ENCODE measurements at places on chromosomes 1 and 21.

- peak; percentile 79 for DNase-seq
These were observed 10.7 kb downstream of the RAB42 start for GRCh38 chr1:28602536-28603439.

DNA sequence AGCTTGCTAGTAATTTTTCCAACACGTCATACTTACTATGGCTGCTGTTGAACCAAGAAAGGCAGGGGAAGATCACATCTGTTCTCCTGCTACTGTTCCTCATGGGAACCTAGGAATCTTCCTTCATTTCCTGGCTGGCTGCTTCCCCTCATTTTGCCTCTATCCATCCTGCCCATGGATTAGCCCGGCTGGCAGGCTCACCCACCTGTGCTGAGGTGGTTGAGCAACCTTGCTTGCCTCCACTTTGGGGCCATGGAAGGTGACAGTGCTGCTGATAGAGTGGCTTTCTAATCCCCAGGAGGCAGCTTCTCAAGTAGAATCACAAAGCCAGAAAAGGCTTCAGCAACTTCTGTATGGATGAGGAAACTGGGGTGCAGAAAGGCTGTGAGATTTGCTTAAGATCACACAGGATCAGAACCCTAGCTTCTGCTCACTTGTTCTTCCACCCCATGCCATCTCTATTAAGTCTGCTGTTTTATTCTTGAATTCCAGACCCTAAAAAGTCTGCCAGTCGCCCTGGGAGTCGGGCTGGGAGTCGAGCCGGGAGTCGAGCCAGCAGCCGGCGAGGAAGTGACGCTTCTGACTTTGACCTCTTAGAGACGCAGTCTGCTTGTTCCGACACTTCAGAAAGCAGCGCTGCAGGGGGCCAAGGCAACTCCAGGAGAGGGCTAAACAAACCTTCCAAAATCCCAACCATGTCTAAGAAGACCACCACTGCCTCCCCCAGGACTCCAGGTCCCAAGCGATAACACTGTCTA, 6.2 kb upstream of the BMP8A start:
- DNase-seq, result no peak

- no peak for DNase-seq
These were observed 89.5 kb downstream of the OLFM3 start for GRCh38 chr1:101907264-101907663.

- DNase-seq, result no peak
These were observed 26.1 kb downstream of the NENF start for GRCh38 chr1:212458817-212459216.

GRCh38 chr1:43363283-43363934, 4.4 kb downstream of the ELOVL1 start:
- DNase-seq, result no peak

DNA sequence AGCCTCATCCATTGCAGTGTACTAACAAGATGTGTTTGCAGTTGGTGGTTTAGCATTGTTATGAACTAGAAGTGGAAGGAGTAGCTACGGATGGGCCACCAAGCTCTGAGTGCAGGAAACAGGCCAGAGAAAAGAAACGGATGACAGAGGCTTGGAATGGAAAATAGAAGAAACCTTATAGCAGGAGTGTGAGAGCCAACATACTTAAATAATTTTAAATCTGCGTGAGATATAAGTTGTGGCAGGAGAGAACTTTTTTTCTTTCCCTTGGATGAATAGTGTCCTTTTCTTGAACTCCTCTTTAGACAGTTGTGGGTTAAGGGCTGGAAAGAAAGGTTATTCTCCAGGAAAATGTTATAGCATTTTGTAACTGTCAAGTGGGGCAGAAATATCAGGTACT, 54.2 kb downstream of the RGL1 start:
- no peak for DNase-seq

DNA sequence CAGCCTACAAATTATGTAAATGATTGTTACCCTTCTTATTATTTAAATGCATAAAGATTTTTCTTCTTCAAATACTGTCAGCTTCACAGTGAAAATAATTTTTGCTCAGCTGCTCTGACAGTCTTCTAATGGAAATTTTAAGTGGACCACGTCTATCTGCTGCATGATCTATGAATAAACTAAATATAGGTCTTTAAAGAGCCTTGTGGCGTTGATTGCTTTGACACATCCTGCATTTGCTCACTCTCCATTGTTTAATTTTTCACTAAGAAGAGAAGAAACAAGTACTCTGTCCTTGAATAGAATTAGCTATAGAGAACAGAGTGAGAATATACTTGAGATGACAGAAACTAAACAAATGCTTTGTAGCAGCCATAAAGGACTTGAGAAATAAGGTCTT, 826.1 kb downstream of the MRPL39 start:
- no peak for DNase-seq

GRCh38 chr1:47180603-47181094, 9.2 kb downstream of the PDZK1IP1 start:
- peak; percentile 25 for DNase-seq

DNA sequence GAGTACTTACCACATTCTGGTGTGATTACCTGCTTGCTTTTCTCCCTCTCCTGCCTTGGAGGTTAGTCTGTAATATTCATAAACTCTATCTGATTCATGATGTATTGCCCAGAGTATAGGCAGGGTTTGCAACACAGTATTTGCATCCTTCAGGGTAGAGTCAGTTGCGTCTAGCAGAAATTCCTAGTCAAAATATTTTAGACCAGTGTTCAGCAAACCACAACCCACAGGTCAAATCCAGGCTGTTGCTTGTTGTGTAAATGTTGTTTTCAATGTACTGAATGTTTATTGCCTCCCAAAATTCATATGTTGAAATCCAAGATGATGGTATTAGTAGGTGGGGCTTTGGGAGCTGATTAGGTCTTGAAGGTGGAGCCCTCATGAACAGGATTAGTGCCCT, 82.9 kb downstream of the NGF start:
- DNase-seq, result no peak

DNA sequence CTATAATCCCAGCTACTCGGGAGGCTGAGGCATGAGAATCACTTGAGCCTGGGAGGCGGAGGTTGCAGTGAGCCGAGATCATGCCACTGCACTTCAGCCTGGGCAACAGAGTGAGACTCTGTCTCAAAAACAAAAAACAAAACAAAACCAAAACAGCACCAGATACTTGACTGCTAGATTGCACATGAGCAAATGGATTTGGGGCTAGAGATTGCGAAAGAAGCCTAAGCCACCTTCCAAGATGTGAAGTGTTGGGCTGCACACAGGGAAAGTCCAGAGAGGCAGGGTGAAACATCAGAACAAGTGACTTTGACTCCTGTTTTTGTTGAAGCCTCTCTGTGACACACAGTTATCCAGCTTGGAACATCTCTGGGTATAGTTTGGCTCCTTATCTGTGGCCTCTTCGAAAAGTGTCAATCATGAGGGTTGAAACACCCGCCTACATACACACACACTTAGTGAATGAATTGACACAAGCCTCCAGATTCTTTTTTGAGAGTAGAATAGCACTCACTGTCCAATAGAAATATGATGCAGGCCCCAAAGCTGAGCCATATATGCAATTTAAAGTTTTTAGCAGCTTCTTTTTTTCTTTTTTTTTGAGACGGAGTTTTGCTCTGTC, 34.2 kb upstream of the GPR137B start:
- no peak for DNase-seq

GRCh38 chr1:160549665-160550006, 26.6 kb upstream of the SLAMF6 start:
- no peak for DNase-seq

GRCh38 chr1:23401313-23401712, 23.2 kb downstream of the TCEA3 start:
- no peak for DNase-seq

GRCh38 chr1:204873714-204874113, 3.1 kb downstream of the NFASC start:
- no peak for DNase-seq

- no peak for DNase-seq
These were observed 73.2 kb upstream of the BMP8A start for GRCh38 chr1:39418236-39418635.

DNA sequence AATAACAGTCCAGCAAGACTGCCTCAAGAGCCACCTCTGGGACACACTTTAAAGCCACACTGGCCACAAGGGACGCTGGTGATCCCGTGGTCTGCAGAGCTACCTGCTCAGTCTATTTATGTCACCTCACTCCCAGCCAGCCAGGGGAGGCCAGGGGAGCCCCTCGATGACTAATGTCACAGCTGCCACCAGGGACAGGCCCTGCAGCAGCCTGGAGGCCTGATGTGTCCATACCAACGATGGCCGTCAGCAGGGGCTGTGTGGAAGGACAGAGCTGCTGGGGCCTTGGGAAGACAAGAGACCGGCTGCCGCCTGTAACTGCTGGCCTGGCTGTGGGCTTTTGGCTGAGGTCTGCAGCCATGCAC, 71.0 kb downstream of the SIK1 start:
- no peak for DNase-seq

DNA sequence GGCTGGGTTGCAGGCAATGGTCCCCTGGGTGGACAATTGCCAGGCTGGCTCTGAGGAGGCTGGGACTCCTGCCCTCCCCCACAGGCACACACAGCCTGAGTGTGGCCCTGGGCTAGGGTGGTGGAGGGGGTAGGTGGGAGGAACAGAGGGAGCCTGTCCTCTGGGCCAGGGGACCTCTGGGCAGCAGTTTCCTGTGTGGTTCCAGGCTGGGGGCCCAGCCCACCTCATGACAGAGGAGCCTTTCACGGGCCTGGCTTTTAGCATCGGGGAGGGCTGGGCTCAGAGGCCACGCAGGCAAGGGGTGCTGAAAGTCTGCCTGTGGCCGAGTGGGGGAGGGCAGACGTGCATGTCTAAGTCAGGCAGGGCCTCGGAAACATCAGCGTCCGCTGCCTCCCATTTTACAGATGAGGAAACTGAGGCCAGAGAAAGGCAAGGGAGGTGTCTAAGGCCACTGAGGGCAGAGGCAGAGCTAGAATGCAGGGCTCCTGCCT, 7.0 kb downstream of the EXTL1 start:
- peak; percentile 68 for DNase-seq

DNA sequence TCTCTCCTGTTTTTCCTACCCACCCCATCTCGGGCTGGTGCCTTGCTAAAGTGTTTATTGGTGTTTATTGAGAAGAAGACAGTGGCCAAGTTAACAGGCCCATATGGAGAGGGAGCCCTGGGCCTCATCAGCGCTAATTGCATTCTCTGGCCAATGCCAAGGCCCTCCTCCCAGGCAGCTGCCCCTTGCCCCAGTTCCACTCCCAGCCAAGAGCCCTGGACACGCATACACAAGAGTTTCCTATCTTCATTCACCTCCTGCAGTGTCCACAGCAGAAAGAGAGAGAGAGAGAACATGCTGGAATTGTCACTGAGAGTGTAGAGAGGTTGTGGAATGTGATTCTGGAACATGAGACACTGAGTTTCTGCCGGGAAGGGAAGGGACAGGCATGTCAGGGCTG, 25.4 kb upstream of the VWA5B1 start:
- DNase-seq, result no peak

DNA sequence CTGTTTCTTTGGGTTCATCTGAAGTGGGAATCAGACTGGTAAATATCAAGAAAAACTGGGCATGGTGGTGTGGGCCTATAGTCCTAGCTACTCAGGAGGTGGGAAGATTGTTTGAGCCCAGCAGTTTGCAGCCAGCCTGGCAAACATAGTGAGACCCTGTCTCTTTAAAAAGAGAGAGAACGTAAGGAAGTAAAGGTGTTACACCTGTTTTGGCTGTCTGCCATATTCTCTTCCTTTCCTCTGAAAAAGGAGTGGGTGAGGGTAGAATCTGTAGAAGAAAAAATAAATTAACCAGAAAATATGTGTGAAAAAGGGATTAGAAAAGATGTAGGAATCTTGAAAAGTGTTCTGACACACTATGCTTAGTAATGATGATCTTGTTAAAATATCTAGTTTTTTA, 20.0 kb downstream of the AHCYL1 start:
- no peak for DNase-seq

DNA sequence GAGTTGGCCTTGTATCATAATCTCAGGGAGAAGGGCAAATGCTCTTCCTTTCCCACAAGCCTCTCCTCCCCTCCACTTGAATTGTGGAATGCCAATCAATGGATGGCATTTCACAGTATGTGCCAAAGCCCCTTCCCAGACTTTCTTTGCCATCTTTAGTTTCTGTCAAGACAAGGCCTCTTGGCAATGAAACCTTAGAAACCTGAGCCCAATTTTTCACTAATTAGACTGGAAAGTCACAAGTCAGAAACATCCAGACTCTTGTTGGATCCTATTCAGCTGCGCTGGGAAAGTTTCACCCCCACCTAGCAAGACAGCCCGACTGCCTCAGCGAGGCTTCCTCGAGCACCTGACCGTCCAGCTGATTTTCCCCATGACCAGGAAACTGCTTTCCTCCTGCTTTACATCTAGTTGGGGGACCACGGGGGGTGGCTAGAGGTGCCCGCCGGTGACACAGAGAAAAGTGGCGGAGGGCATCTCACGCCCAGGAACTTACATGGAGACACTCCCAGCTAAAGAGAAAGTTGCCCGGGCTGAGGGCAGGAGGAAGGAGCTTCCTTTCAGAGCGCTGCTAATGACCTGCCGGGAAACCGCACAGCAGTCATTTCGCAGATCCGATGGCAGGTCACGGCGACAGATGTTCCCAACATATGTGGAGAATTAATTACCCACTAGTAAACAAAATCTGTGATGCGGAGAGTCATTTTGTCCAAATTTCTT, 302.6 kb upstream of the RRP15 start:
- DNase-seq, result no peak

DNA sequence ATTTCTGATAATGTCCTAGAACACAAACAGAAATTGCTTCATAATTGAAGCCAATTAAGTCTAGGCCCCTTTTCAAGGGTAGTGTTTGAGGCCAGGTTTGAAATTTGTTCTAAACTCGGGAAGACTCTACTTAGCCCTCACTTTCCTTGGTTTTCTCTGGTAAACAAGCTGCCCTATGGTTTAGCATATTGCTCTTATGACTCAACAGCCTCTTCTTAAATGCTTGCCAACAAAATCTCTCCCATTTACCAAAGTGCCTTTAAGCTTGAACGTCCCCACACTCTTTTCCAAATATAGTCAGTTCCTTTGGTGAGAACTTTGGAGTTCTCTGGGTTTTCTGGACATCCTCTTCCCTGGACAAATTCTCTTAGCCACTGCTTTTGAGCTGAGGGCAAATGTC, 5.8 kb upstream of the LCE6A start:
- no peak for DNase-seq

GRCh38 chr1:43039228-43040055, 80.8 kb upstream of the SLC2A1 start:
- DNase-seq, result no peak

DNA sequence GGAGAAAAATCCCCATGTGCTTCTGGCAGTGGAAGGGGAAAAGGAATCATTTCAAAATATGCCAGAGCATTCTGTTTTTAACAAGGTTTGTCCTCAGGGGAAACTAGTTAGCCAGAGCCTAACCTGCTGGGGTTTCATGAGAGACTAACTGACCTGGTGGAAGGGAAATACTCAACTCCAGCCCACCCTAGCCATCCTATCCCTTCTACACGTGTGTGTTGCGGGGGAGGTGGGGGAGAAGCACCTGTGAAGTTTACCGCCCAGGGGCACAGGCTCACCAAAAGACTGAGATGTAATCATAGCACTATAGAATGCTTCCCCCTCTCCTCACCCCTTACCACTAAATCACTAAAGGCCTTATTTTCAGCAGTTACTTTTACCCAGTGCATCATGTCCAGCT, 139.5 kb downstream of the GRIK3 start:
- DNase-seq, result no peak

GRCh38 chr1:150995896-150996295, 10.8 kb downstream of the MINDY1 start:
- no peak for DNase-seq

- DNase-seq, result no peak
These were observed 678.7 kb downstream of the MATN1 start for GRCh38 chr1:30044656-30045144.

All from femur (tissue), 1 donor.